Stimulated activated CD4-positive, alpha-beta T cell treated with anti-CD3 and anti-CD28 coated beads, TNF-alpha, amount 100 ng/mL, for 4 hours (primary cell): ENCODE measurements at places on chromosomes 6 and 20.

GRCh38 chr6:112178846-112179245, 75.5 kb downstream of the LAMA4 start:
- DNase-seq: no peak

GRCh38 chr20:19735446-19735845, 22.6 kb upstream of the RIN2 start:
- DNase-seq: no peak

DNA sequence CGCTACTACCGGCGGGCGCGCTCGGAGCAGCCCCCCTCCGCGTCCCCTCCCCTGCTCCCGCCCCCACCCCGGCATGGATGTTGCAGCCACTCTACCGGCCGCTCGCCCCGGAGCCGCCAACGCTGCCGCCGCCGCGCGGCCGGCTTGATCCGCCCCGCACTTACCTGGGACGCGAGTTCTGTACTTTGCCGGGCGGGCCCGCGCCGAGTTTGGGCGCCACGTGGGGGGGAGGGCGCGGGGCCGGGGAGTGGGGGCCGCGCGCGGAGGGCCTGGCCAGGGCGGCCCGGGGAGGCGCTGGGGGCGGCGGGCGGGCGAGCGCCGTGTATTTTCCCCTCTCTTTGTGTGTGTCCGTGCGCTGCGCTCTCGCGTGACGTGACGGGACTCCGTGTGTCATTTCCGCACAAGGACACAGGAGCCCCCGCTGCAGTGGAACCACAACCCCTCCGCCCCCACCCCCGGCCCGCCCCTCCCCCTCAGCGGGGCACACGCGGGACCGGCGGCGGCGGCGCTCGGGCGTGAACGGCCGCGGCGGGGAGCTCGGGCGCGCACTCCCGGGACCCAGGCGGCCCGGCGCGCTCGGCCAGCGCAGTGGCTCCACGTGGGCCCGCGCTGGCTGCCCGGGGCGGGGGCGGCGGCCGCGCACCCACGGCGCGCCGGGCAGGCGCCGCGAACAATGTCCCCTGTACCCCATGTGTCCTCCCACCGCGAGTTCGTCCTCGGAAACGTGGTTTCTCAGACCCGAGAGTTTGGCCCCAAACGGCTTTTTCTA, at the start of gene BEND3:
Gene BEND3, minus strand, starts transcription at position 590 of the 769 bp plus-strand sequence. CDS start 16,230 bp downstream, outside the sequence.
- DNase-seq: peak; percentile 56

DNA sequence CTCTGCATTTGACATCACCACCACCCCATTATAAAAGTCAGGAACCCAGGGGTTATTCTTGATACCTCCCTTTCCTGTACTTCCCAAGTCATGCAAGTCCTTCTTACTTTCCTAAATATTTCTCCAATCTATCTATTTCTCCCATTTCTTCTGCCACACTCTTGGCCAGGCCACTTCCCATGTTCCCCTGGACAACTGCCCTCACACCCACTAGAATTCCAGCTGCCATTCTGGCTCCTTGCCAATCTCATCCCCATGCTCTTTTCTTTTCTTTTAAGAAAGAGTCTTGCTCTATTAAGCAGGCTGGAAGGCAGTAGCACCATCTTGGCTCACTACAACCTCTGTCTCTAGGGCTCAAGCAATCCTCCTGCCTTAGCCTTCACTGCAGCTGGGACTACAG, 15.2 kb downstream of the DEFB132 start:
- DNase-seq: no peak

DNA sequence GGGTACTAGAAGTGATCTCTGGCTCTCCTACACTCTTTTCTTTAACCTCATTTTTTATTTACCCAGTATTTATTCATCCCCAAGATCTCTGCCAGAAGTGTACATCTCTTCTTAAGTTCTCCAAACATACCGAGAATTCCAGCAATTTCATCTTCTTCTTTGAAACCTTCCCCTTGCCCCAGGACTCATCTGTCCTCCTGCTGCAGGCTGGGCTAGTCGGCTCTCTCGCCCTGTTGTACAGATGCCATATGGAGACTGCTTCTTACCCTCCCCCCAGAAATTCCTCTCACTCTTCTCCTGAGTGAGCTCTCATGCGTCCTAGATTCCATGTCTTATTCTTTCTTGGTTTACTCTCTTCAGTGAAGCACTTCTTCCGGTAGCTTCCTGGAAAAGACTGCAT, 21.9 kb upstream of the PNRC1 start:
- DNase-seq: no peak

- DNase-seq: no peak
Measured at GRCh38 chr20:39985271-39985827, 703.7 kb downstream of the MAFB start.

GRCh38 chr6:14983599-14984518, 262.0 kb upstream of the JARID2 start:
- DNase-seq: no peak

GRCh38 chr20:24789877-24790276, 159.2 kb upstream of the CST7 start:
- no peak for DNase-seq
